T-helper 2 cell treated with Interferon-gamma antibody and Interleukin-4, amounts not matched to agents 5 μg/mL and 100 μg/mL, for 36 hours (primary cell): ENCODE measurements at places on chromosomes 1 and 21.
A peak's percentile ranks its signal among the peaks of the same experiment; 100 is the strongest.

- H3K4me3 ChIP-seq = no peak overlapping the region
- no peaks in the 10 kb centered on the region for H3K27me3 ChIP-seq
- H3K27ac ChIP-seq = no peak overlapping the region
- H3K4me1 ChIP-seq = no peaks in the 10 kb centered on the region
These were observed 25.0 kb upstream of the CHRM3 start for GRCh38 chr1:239361403-239361802.

DNA sequence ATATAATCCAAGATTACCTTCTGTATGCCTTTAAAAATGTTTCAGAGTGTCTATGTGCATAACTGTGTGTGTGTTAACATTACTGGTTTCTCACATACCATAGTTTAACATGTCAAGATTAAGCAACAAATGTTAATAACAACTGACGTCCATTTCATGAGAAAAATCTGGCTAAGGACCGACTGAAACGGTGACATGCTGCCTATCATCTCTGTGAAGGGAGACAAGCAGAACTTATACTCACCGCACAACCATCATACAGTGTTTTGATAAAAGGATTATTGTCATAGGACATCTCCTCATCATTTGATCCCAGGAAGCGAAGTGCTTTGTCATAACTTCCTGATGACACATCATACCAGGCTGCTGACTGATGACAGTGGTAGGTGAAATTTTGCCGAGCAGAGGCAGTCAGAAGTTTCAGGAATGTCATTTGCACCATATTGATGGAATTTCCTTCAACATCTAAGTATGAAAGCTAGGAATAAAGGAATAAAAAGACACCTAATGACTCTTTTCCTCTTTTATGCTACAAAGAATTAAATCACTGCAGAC is 228.8 kb downstream of the COL11A1 start:
- DNase-seq = no peak
- H3K27ac ChIP-seq = no peak overlapping the region
- no peaks in the 10 kb centered on the region for H3K36me3 ChIP-seq
- H3K27me3 ChIP-seq = no peaks in the 10 kb centered on the region
- no peak overlapping the region for H3K4me3 ChIP-seq
- no peaks in the 10 kb centered on the region for H3K4me1 ChIP-seq

GRCh38 chr1:43592974-43593683 is 56.8 kb upstream of the KDM4A start:
- no peak overlapping the region for H3K4me3 ChIP-seq
- H3K27ac ChIP-seq = no peak overlapping the region
- H3K36me3 ChIP-seq = no peaks in the 10 kb centered on the region
- DNase-seq = no peak
- H3K27me3 ChIP-seq = no peaks in the 10 kb centered on the region

- H3K4me1 ChIP-seq = peaks cover 18% of the 10 kb centered on the region
- H3K27me3 ChIP-seq = peaks cover 5% of the 10 kb centered on the region
- DNase-seq = no peak
These were observed 130.5 kb downstream of the RHOU start for GRCh38 chr1:228865627-228866330.

GRCh38 chr21:29640080-29640508 is 299.7 kb downstream of the GRIK1 start:
- H3K27ac ChIP-seq = no peak overlapping the region
- no peaks in the 10 kb centered on the region for H3K4me1 ChIP-seq
- no peak overlapping the region for H3K4me3 ChIP-seq
- H3K36me3 ChIP-seq = no peaks in the 10 kb centered on the region
- no peak for DNase-seq

- H3K27me3 ChIP-seq = peaks cover 12% of the 10 kb centered on the region
- H3K27ac ChIP-seq = no peak overlapping the region
- no peak for DNase-seq
- H3K4me1 ChIP-seq = no peaks in the 10 kb centered on the region
These were observed 15.0 kb upstream of the PSMB2 start for GRCh38 chr1:35656148-35656862.

- H3K4me3 ChIP-seq = no peak overlapping the region
- H3K27me3 ChIP-seq = peaks cover 18% of the 10 kb centered on the region
- no peaks in the 10 kb centered on the region for H3K4me1 ChIP-seq
- no peaks in the 10 kb centered on the region for H3K36me3 ChIP-seq
- DNase-seq = no peak
These were observed 35.5 kb upstream of the PTPRF start for GRCh38 chr1:43495204-43495603.

DNA sequence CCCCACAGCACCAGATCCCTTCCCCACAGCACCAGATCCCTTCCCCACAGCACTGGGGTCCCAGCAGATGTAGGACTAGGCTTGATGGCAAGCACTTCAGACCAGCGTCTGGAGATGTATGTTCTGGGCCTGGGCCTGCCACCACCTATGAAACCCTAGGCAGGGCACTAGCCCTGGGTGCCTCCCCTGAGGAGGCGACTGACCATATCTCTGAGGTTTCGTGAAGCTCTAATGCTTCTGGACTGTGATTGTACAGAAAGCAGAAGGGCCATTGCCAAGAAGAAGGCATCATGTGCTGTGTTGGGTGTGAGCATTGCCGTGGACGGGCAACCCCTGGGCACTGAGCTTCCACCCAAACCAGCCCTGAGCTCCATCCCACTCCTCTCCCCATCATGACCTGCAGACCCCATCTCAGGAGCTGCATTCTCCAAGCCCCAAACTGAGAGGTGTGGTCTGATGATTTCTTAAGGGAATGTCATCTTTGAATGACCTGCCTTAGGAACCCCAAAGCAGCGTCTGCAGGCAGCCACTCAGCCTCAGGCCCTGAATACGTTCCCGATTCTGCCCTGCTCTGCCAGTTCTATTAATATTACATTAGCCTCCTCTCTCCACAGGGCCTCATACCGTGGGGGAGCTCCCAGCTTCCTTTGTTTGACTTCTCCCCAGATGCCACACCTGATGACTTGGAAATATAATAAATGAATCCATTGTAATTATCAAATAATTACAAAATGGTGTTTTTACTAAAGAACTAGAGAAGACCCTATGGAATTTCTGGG is 163.4 kb downstream of the TRIM33 start:
- peaks cover 5% of the 10 kb centered on the region for H3K27me3 ChIP-seq
- no peak for DNase-seq
- no peaks in the 10 kb centered on the region for H3K36me3 ChIP-seq
- H3K4me3 ChIP-seq = no peak overlapping the region
- peak overlapping the region; percentile 8 for H3K27ac ChIP-seq

DNA sequence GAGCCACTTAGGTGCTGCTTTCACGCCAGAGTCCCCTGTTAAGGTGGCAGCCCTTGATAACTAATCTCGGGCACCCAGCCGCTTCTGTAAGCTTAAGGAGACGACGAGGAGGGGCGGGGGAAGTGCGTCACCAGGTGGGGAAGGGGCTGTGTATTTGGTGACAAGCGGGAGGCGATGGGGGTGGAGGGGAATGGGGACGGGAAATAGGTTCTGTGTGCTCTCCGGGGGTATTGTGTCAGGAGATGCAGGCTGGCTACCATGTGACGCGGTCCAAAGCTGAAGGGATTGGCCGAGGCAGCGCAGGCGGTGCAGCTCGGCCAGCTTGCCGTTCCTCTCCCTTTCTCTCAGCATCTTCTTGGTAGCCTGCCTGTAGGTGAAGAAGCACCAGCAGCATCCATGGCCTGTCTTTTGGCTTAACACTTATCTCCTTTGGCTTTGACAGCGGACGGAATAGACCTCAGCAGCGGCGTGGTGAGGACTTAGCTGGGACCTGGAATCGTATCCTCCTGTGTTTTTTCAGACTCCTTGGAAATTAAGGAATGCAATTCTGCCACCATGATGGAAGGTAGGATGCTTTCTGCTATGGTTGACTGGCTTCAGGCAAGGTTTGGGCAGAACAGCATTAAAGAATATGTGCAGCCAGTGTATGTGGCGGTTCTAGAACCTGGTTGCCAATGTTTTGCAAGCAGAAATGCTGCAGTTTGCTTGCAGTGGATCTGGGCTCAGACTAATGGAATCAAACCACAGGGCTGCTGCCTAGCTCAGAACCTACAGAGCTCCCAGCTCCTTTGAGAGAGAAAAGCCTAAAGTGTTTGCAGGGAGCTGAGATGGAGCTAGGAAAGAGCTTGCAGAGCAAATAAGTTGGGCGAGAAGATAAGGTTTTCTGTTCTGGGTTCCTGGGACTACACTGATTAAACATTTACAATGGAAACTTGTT is at the start of gene SGIP1:
SGIP1 (plus strand) TSS at position 350 of the 937 bp plus-strand sequence; CDS start at position 556, 206 bp downstream.
- no peak within 1 kb of the TSS for H3K27ac ChIP-seq
- peaks cover 66% of the 10 kb centered on the region for H3K27me3 ChIP-seq
- DNase-seq = no peak
- H3K4me3 ChIP-seq = peak within 1 kb of the TSS; percentile 64

DNA sequence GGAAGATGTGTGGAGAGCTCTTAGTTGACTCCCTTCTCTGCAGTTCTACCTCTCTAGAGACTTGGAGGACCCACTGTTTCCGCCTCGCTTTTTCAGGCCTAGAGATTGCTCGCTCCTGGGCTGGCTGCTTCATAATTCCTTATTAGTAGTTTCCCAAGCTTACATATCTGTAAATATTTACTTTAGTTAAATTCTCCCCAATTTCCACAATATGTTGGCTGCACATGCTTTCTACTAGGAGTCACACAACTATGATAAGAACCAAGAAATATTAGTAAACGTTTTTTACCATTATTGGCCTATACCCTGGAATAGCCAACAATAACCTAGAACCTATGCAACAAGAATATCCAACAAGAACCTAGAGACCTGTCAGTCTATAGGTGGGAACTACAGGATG is 129.0 kb upstream of the RUNX1 start:
- H3K27me3 ChIP-seq = no peaks in the 10 kb centered on the region
- H3K36me3 ChIP-seq = peaks cover 3% of the 10 kb centered on the region
- H3K4me3 ChIP-seq = no peak overlapping the region
- peaks cover 8% of the 10 kb centered on the region for H3K4me1 ChIP-seq
- no peak overlapping the region for H3K27ac ChIP-seq

DNA sequence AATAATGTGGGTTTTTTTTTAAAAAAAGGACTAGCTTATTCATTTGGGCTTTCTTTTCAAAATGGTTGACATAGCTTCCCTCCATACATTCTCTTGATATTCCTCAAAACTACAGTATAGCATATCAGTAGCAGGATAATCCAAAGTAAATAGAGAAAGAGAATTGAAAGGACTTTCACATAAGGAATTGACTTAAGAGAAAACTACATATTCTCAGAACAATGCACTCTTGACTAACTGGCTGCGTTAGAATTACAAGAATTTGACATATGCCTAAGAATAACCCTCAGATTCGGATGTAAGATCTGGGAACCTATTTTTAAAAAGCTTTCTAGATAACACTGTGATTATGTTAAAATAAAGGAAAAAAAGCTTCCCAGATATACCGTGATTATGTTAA is 3.1 kb downstream of the PRKAB2 start:
- peaks cover 29% of the 10 kb centered on the region for H3K4me1 ChIP-seq
- no peaks in the 10 kb centered on the region for H3K27me3 ChIP-seq
- H3K4me3 ChIP-seq = no peak overlapping the region
- H3K36me3 ChIP-seq = peaks cover 13% of the 10 kb centered on the region

DNA sequence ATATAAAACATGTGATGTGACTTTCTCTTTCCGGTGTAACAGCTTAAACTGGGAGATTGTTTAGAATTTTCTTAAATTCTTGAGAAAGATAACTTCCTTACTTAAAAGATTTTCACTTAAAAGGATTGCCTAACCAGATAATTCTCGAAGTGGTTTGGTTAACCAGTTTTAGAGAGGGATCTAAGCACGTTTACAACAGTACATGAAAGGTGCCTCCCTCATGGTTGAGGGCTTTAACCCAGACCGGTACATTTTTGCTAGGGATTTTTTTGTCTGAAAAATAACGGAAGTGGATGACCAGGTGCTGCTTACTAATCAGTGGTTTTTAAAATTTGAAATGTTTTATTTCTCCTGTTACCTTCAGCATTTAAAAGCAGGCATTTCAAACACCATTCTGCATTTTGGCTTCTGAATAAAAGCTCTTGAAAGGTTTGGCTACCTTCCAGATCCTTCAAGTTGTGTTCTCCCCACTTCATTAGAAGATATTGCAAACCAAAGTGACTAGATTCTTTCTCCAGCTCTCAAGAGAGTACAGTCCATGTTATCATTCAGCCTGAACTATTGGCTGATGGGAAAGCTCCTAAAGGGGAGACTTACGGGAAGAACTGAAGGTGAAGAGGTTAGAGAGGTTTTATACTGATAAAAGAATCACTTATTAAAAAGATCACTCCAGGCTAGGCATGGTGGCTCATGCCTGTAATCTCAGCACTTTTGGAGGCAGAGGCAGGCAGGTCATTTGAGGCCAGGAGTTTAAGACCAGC is 12.8 kb downstream of the S100PBP start:
- no peak for DNase-seq
- H3K27ac ChIP-seq = no peak overlapping the region
- no peaks in the 10 kb centered on the region for H3K27me3 ChIP-seq
- no peak overlapping the region for H3K4me3 ChIP-seq

GRCh38 chr1:44401256-44402228 is 3.5 kb upstream of the RNF220 start:
- H3K36me3 ChIP-seq = no peaks in the 10 kb centered on the region
- peaks cover 79% of the 10 kb centered on the region for H3K27me3 ChIP-seq
- no peak for DNase-seq
- H3K4me1 ChIP-seq = peaks cover 13% of the 10 kb centered on the region
- no peak overlapping the region for H3K4me3 ChIP-seq
- no peak overlapping the region for H3K27ac ChIP-seq

DNA sequence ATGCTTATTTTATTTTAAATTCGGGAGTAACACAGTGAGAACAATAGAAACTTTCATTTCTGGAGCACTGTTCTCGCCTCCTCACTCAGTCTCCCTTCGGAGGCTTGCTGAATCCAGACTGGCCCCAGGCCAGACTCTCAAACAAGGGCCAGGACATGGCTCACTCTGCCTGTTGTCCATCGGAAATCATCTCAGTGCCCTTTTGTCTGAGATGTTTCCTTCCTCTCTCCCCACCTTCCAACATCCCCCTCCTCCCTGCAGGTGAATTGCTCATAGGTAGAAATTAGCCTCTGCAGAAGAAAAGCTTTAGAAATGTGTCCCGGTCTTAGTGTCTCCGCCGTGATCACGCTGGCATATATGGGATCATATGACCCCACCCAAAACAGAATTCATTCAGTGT is 55.2 kb downstream of the ERG start:
- no peaks in the 10 kb centered on the region for H3K4me1 ChIP-seq
- no peak overlapping the region for H3K27ac ChIP-seq
- H3K4me3 ChIP-seq = no peak overlapping the region
- no peak for DNase-seq
